Lower lobe of right lung (tissue), 2 donors: ENCODE measurements at places on chromosomes 1 and 21.

GRCh38 chr1:171740987-171741871, 636 bp downstream of the VAMP4 start:
- H3K36me3 ChIP-seq: peaks cover 22% of the 10 kb centered on the region
- H3K4me1 ChIP-seq: peaks cover 36% of the 10 kb centered on the region
- peak; percentile 56 for DNase-seq
- H3K27me3 ChIP-seq: no peaks in the 10 kb centered on the region

GRCh38 chr1:114102136-114102535, 51.5 kb downstream of the SYT6 start:
- no peaks in the 10 kb centered on the region for H3K4me1 ChIP-seq
- no peaks in the 10 kb centered on the region for H3K27me3 ChIP-seq
- H3K36me3 ChIP-seq: no peaks in the 10 kb centered on the region
- H3K4me3 ChIP-seq: no peak overlapping the region
- DNase-seq: no peak
- no peak overlapping the region for H3K27ac ChIP-seq

DNA sequence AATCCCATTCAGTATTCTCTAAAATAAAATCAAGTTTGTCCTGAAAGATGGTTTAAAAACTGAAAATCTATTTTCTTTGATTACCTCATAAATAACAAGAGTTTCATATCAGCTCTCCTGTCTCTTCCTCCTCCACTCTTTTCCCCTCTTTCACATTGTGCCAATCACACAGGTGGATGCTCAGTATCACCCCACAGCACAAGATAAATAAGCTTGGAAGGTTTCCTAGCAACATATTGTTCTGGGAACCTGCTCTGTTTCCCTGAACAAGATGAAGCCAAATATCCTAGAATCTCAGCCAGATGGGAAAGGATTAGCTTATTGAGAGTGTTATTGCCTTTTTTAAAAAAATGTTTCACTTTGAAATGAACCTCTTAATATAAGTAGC, 45.7 kb upstream of the CACYBP start:
- no peak overlapping the region for H3K4me3 ChIP-seq
- peak overlapping the region; percentile 8 for H3K27ac ChIP-seq
- H3K36me3 ChIP-seq: peaks cover 15% of the 10 kb centered on the region
- DNase-seq: no peak

DNA sequence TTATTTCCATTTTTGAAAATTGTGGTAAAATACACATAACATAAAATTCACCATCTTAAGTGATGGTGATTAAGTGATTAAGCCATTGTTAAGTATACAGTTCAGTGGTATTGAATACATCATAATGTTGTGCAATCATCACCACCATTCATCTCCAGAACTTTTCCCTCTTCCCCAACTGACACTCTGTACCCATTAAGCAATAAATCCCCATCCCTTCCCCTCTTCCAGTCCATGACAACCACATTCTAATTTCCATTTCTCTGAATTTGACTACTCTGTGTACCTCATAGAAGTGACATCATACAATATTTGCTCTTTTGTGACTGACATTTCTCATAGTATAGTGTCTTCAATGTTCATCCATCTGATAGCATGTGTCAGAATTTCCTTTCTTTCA, 124.8 kb downstream of the DISC1 start:
- no peak overlapping the region for H3K4me3 ChIP-seq
- H3K27me3 ChIP-seq: no peaks in the 10 kb centered on the region
- no peak for DNase-seq
- H3K36me3 ChIP-seq: no peaks in the 10 kb centered on the region
- no peaks in the 10 kb centered on the region for H3K4me1 ChIP-seq

DNA sequence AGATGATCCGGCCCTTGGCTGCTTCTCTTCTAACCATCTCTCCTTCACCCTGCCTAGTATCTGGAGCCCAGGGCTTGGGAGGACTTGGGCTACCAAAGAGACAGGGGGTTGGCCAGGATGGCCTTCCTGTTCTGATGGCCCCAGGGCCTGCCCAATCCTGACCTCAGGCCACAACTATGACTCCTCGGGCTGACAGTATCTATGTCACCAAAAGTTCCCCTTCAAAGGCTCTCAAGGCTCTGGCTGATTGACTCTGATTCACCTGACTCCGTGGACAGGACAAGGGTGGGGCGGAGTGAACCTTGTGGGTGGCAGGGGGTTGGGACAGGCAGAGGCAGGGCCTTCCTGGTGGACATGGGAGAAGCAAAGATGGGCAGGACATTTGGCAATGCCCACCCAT, 12.7 kb downstream of the MEF2D start:
- no peaks in the 10 kb centered on the region for H3K27me3 ChIP-seq
- H3K27ac ChIP-seq: peak overlapping the region; percentile 18
- H3K36me3 ChIP-seq: peaks cover 19% of the 10 kb centered on the region
- no peak for DNase-seq
- no peak overlapping the region for H3K4me3 ChIP-seq

DNA sequence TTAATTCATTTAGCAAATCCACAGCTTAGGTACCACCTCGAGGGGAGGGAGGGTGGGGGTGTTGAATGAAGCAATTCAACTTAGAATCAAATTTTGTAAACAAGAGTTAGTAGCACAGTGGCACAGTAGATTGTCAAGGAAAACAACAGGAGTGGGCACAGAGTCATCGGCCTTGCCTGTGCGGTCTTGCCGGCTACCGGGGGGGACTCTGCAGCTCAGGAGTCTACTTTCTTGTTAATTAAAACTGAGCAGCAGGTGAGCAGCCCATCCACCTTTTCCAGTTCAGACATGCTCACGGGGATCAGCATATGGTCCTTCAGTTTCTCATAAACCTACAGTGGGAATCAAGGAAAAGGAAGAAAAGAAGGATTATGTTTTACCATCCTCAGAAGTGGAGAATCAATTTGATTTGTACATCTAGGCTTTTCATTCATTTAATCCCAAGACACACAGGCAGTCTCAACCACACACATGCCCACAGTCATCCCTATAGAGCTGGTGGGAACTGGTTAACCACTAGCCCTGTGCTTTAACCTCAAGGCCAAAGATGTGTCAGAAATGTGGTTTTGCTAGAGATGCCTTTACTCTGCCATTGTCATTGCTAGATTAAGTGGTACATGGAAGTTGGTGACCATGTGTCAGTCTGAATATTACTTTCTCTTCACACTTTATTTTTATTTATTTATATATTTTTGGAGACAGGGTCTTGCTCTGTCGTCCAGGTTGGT, 45.0 kb upstream of the BCL10 start:
- no peak overlapping the region for H3K4me3 ChIP-seq
- no peaks in the 10 kb centered on the region for H3K27me3 ChIP-seq
- H3K36me3 ChIP-seq: no peaks in the 10 kb centered on the region
- no peak overlapping the region for H3K27ac ChIP-seq

- DNase-seq: no peak
- no peaks in the 10 kb centered on the region for H3K27me3 ChIP-seq
- peaks cover 11% of the 10 kb centered on the region for H3K4me1 ChIP-seq
- H3K27ac ChIP-seq: no peak overlapping the region
- no peaks in the 10 kb centered on the region for H3K36me3 ChIP-seq
- no peak overlapping the region for H3K4me3 ChIP-seq
These were observed 54.9 kb downstream of the NRIP1 start for GRCh38 chr21:15009837-15010363.

- H3K27ac ChIP-seq: no peak overlapping the region
- no peak overlapping the region for H3K4me3 ChIP-seq
- H3K27me3 ChIP-seq: no peaks in the 10 kb centered on the region
- H3K4me1 ChIP-seq: peaks cover 10% of the 10 kb centered on the region
These were observed 41.5 kb downstream of the SLC66A1 start for GRCh38 chr1:19353596-19353995.

DNA sequence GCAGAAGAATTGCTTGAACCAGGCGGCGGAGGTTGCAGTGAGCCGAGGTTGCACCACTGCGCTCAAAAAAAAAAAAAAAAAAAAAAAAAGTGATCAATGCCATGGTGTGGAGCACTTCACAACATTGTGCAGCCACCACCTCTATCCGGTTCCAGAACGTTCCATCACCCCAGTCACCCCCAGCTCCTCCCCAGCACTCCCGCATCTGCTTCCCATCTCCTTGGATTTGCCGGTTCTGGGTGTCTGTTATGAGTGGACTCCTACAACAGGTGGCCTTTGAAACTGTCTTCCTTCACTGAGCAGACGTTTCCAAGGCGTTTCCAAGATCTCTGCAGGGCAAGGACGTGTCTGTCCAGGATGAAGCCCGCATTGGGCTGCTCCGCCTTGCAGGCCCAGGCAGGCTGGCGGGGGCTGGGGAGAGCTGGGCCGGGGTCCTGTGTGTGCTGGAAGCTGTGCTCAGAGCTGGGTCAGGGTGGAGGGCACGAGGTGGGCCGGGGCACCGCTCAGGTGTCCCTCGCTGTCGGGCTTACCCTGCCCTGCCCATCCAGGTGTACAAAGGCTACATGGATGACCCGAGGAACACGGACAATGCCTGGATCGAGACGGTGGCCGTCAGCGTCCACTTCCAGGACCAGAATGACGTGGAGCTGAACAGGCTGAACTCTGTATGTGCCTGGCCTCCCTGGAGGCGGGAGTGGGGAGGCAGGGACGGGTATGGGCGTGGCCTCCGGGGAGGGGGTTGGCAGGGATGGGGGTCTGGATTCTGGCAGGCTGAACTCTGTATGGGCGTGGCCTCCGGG, 14.9 kb upstream of the LRRC3 start:
- H3K27me3 ChIP-seq: no peaks in the 10 kb centered on the region
- peaks cover 5% of the 10 kb centered on the region for H3K36me3 ChIP-seq
- peak; percentile 29 for DNase-seq

- no peaks in the 10 kb centered on the region for H3K36me3 ChIP-seq
- no peak overlapping the region for H3K4me3 ChIP-seq
- no peaks in the 10 kb centered on the region for H3K4me1 ChIP-seq
- H3K27me3 ChIP-seq: no peaks in the 10 kb centered on the region
- no peak for DNase-seq
- H3K27ac ChIP-seq: no peak overlapping the region
These were observed 122.3 kb downstream of the TM2D1 start for GRCh38 chr1:61602663-61603062.

DNA sequence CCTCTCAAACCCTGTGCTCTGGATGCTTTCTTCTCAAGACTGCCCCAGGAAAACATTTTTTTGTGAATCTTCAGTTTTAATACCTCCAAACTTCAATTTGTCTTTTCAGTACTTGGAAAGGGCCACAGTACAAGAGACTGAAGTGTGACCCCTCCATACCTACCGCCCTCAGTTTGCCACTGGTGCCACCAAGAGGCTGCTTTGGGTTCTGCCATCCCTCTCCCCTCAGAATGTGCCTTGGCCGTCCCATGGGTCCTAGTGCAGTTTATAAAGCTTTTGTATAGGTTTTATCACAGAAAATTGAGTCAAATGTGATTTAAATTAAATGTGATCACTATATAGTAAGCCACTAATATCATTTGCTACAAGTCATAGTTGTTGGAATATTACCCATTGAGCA, 60.8 kb upstream of the PGD start:
- no peak overlapping the region for H3K27ac ChIP-seq
- no peak for DNase-seq
- peaks cover 87% of the 10 kb centered on the region for H3K36me3 ChIP-seq
- no peak overlapping the region for H3K4me3 ChIP-seq
- H3K27me3 ChIP-seq: no peaks in the 10 kb centered on the region

DNA sequence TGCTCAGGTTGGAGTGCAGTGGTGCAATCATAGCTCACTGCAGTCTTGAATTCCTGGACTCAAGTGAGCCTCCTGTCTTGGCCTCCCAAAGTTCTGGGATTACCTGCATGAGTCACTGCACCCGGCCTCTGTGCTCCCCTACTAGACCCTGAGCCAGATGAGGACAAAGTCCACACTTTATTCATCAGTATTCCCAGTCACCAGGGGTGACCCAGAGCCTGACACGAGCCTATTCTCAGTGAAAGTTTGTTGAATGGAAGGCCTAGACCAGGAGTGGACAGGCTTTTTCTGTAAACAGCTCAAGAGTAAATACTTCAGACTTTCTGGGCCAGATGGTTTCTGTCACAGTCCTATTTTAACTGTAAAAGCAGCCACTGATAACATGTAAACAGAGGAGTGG, 68.2 kb downstream of the MAB21L3 start:
- H3K4me3 ChIP-seq: no peak overlapping the region
- no peaks in the 10 kb centered on the region for H3K4me1 ChIP-seq
- H3K27ac ChIP-seq: no peak overlapping the region

GRCh38 chr1:230861970-230862595, 6.2 kb downstream of the C1orf198 start:
- peak overlapping the region; percentile 25 for H3K27ac ChIP-seq
- peaks cover 87% of the 10 kb centered on the region for H3K4me1 ChIP-seq
- DNase-seq: no peak
- H3K4me3 ChIP-seq: no peak overlapping the region
- H3K36me3 ChIP-seq: no peaks in the 10 kb centered on the region

DNA sequence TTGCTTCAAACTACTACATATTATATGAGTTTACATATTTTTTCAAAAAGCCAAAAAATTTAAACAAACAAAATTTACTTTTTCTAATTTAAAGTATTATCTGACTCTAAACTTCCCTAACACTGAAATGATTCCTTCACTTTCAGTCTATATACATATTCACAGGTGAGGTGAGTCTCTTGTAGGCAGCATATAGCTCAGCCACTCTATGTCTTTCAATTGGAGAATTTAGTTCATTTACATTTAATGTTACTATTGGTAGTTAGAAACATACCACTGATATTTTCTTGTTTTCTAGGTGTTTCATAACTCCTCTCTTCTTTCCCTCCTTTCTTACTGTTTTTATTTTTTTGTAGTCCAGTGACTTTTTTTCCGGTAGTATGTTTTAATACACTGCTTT, 387.1 kb downstream of the MRPL39 start:
- no peak for DNase-seq
- no peak overlapping the region for H3K4me3 ChIP-seq
- no peaks in the 10 kb centered on the region for H3K4me1 ChIP-seq

GRCh38 chr1:187034501-187034900, 205.8 kb downstream of the PLA2G4A start:
- no peaks in the 10 kb centered on the region for H3K27me3 ChIP-seq
- H3K27ac ChIP-seq: no peak overlapping the region
- no peaks in the 10 kb centered on the region for H3K36me3 ChIP-seq
- no peaks in the 10 kb centered on the region for H3K4me1 ChIP-seq
- H3K4me3 ChIP-seq: no peak overlapping the region
- no peak for DNase-seq

GRCh38 chr1:2232916-2233438, 4.9 kb downstream of the SKI start:
- H3K4me3 ChIP-seq: peak overlapping the region; percentile 64
- H3K4me1 ChIP-seq: peaks cover 84% of the 10 kb centered on the region
- H3K27ac ChIP-seq: peak overlapping the region; percentile 89
- H3K27me3 ChIP-seq: no peaks in the 10 kb centered on the region

GRCh38 chr1:111720274-111720976, 18.8 kb downstream of the INKA2 start:
- H3K36me3 ChIP-seq: peaks cover 15% of the 10 kb centered on the region
- H3K4me3 ChIP-seq: no peak overlapping the region
- no peak for DNase-seq
- H3K27ac ChIP-seq: peak overlapping the region; percentile 73
